GM12891 (cell line): ENCODE measurements at places on chromosomes 12 and 14.

DNA sequence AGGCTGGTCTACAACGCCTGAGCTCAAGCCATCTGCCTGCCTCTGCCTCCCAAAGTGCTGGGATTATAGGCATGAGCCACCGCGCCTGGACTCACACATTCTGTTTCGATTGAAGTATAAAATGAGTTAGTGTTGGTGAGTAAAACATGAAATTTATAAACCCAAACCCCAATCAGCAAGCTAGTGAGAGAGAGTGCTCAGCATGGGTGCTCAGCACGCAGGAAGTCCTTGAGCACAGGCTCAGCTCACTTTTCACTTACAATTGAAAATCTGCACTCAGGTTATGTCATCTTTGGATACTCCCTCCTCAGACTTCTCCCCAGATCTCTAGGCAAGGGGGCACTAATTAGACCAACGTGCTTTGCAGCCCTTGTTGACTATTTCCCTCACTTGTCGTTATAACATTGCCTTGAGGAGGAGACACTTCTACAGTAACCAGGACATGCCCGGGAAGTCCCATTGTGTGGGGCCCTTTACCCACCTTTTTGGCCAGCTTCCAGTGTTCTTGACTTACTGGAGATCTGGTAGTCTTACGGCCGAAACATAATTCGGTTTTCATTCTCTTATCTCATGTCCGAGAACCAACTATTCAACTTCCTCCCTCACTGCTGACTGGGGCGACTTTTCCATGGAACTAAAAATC, 68.5 kb upstream of the AMN1 start:
- DNase-seq = no peak

DNA sequence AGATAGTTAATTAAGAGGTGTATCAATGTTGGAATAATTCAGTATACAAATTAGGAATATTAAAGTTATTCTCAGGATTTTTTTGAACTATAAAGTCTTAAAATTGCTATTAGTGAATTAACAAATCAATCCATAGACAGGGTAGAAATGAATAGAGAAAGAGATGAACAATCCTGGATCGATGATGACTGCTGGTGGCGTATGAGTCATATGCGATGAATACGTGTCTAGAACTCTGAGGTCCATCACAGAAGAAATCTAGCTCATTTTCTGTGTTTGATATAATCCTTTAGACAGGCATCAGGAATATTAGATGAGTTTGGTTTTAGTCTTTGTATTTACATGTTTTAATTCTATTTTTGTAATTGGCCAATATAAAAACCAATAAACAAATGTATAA, 85.4 kb upstream of the RTL1 start:
- DNase-seq = no peak

DNA sequence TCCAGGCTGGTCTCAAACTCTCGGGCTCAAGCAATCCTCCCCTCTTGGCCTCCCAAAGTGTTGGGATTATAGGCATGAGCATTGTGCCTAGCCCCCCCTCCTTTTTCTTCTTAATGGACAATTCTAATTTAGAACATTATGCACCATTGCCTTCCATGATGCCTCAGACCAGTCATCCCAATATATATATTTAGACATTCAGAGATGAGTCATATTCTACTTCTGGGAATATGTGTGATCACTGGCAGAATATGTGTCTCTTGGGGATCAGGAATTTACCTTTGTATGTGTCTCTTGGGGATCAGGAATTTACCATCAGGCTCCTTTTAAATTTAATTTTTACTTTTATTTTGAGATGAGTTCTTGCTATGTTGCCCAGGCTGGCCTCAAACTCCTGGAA, 7.5 kb upstream of the CCDC177 start:
- DNase-seq = no peak

DNA sequence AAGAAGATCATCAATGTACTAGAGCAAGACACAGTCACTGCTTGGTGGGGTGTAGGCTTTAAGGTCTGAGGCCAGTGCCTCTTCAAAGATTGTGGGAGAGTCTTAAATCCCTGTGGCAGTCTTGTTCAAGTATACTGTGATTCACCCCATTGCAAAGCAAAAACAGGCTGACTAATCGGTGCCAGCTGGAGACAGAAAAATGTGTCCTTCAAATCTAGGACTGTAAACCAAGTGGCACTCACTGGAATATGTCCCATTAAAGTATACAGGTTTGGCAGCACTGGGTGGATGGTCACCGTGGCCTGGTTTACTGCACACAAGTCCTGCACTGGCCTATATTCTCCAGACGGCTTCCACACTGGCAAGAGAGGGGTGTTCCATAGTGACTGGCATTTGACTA, 1315.3 kb downstream of the TMEM121 start:
- no peak for DNase-seq

DNA sequence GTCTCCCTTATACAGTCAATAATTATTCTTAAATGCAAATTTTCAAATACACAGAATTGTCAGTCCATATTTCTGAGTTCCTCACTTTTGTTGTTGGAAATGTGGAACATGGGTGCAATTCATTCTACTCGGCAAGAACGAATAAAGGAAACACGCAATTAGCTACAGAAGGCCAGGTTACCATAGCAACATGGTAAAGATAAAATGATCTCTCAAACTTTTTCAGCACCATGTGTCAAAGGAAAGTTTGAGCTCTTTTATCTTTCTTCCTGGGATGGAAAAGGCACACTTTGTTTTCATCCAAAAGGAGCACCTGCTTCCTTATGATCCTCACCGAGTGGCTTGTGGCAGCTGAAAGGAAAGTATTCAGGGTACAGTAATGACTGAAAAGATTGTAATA, 595.0 kb downstream of the RPS29 start:
- no peak for DNase-seq

- no peak for DNase-seq
These were observed 19.3 kb downstream of the FOXN3 start for GRCh38 chr14:89397569-89398230.

DNA sequence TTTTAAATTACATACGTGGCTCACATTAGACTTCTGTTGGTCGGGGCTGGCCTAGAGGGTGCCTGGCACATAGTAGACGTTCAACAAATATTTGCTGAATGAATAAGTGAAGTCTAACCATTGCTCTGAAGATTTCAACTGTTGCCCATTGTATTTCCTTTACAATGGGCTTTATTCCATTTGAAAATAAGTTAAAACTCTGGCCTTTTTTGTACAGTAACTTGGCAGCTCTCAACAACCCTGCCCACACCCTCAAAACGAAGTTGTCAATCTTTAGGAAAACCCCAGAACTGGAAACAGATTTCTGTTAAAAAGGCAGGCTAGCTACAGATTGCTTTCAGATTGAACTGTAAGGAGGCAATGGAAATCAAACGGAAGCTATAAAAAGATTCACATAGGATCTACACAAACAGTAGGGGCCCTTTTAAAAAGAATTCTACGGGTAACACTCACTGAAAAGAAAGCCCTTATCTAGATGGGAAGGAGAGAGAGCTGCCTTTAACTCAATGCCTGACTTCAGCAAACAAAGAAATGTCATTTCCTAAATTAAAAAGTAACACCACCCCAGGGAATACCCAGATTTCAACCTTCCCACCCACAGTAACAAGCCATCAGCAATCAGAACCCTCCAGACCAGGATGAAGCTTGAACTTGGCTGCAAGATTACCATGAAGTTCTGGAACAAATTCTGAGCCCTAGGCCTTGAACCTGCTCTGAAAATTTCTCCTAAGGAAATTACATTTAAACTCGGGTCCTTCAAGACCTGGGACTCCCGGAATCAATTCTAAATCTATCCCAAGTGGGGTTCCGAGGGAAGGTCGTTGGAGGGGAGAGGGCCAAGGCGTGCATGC, 1.4 kb downstream of the WSB2 start:
- no peak for DNase-seq

GRCh38 chr12:31687101-31687527, 27.6 kb downstream of the ETFBKMT start:
- DNase-seq = no peak

DNA sequence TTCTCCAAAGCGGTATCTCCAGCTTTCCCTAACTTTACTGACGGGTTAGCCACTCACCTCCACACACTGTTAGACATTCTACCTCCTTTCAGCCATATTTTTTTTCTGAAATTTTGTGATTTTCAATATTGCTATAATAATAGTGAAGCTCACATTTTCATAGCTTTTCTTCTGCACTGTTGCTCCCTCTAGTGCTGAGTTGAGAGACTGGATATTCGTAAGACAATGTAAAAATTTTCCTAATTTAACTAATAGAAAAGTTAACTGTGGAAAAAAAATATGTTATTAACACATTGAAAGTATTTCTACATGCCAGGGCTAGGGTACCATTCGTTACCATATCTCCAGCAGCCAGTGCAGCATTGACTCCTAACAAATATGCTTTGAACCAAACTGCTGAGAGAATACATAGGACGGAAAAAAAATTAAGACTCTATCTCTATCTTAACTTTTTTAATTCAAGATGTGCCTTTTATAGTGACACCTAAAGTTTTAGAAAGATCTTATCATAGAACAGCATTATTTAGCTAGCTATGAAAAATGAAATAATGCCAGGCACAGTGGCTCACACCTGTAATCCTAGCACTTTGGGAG, 48.7 kb upstream of the ABCC9 start:
- DNase-seq = no peak

- peak; percentile 51 for DNase-seq
These were observed 2.6 kb upstream of the HAL start for GRCh38 chr12:95998611-95999286.

- DNase-seq = no peak
These were observed 47.9 kb downstream of the RPH3A start for GRCh38 chr12:112839386-112839972.

- no peak for DNase-seq
These were observed 438 bp upstream of the EGLN3 start for GRCh38 chr14:33951183-33951840.

GRCh38 chr14:34817768-34818167, 57.4 kb downstream of the BAZ1A start:
- no peak for DNase-seq

GRCh38 chr14:105116451-105117256, 51.4 kb upstream of the GPR132 start:
- no peak for DNase-seq

DNA sequence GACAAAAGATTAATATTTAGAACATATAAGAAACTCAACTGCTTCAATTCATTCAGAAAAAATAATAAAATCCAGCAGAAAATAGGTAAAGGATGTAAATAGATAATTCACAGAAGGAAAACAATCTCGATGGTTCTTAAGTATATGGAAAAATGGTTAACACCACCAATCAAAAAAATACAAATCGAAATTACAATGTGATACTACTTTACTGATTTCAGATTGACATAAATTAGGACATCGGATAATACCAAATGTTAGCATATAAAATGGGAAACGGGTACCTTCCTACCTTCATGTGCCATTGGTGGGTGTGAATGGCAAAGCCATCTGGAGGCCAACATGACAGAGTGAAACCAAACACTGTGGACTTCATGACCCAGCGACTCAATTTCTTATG, 1.6 kb upstream of the PPP4R4 start:
- DNase-seq = no peak

DNA sequence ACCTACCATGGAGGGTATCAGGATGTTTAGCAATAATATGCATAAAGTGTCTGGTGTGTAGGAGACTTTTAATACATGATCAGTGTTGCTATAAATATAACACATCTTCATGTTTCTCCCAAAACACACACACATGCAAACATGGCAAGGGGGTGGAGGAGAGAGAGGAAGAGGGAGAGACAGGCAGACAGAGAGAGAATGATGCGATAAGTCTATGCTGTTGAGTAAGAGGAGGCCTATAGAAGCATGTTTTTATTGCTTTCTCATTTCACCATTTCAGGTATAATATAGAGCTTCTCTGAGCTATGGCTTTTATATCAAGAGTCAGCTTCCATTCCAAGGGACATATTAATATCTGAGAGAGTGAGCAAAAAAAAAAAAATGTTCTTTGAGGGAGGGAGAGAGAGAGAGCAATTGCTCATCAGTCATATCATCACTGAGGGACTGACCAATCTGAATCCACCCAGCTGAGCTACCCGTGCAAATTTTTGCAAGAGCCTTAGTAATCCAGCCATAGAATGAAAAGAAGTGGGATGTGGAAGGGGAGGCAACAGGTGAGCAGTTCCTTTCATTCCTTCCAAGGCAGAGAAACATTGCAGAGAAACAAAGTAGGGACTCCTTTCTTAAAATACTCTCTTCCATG, 54.8 kb upstream of the RASSF8 start:
- no peak for DNase-seq

- no peak for DNase-seq
These were observed 33.7 kb downstream of the DACT1 start for GRCh38 chr14:58671436-58671835.

GRCh38 chr14:78978896-78979295, 808.7 kb downstream of the NRXN3 start:
- no peak for DNase-seq

DNA sequence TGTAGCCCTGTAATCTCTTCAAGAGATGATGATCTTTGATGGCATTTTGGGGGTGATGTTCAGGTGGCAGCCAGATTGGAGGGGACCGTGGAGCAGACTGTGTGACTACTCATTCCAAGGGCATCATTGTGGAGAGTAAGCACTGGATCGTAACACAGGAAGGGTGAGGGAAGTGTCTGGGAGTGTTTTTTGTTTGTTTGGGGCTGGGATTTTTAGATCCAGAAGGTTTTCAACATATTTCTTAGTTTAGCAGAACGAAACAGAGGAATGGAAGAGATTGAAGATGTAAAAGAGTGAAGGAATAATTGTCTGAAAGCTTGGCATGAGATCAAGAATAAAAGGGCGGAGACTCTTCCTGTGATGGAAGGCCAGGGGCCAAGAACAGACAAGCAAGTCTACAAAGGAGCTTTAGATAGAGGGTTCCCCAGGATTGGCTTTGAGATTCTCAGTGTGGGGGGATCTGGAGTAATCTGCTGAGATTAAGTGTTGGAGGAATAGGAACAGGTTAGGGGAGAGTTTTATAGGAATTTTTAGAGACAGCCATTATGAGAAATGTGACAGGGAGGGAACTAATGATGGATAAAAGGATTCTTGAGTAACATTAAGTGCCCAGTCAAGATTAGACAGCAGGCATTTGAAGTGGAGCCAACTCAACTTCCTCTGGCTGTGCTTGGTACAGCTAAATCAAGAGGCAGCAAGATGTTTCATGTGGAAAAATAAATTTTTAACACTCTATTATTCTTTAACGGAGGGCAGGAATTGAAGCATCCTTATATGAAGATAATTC, 79.7 kb upstream of the REP15 start:
- DNase-seq = no peak

DNA sequence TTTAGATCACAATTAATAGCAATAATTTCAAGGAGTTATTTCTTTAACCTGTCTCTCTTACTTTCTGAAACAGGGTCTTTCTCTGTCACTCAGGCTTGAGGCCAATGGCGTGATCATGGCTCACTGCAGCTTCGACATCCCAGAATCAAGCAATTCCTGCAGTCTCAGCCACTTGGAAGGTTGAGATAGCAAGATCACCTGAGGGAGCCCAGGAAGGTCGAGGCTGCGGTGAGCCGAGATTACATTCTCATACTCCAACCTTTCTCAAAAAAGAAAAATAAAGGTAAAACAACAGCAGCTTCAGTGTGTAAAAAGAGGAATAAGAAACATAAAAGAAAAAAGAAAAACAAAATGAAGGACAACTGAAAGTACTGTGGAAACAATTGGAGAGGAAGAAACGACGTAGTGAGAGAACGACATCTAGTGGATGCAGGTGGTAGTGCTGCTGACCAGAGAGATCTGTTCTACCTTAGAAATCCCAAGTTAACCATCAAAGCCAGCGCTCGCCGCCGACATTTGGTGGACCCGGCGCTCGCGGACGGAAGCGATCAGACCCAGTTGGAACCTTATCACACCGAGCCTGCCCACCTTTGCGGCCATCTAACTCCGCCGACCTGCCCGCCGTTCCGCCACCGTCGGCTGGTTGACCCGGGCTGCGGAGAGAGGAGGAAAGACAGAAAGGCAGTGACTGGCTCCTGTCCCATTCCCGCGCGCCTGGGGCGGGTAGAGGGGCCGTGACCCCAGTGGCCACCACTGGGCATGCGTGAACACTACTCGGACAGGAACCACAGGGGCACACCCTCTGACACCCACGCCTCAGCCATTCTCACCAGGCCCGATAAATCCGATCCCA, 196.1 kb downstream of the ALG10 start:
- no peak for DNase-seq
